Testis (tissue), 5 donors: ENCODE measurements at places on chromosomes 7 and 10.

GRCh38 chr10:24873281-24873683 lies 79.1 kb downstream of the PRTFDC1 start:
- DNase-seq, result peak; percentile 21

DNA sequence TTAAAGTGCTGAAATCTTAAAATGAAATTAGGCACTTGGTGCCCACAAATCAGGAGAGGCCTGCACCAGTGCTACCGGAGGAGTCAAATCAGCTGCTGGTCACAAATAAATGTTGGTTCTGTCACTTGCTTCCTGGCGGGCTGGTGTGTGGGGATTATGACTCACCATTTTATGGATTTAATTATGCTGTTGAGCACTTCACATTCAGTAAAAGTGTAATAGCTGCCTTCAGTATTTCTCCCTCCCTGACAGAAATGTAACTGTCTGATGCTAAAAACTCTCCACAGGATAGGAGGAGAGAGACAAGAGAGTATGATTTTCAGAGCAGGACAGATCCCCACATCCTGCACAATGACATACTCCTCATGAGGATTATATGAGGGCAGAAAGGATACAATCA lies 186.0 kb downstream of the JAZF1 start:
- no peak for DNase-seq

GRCh38 chr7:46972205-46972604 lies 609.7 kb downstream of the TNS3 start:
- no peak for DNase-seq

- DNase-seq, result no peak
Measured at GRCh38 chr7:104395162-104395561, 66.8 kb downstream of the LHFPL3 start.

DNA sequence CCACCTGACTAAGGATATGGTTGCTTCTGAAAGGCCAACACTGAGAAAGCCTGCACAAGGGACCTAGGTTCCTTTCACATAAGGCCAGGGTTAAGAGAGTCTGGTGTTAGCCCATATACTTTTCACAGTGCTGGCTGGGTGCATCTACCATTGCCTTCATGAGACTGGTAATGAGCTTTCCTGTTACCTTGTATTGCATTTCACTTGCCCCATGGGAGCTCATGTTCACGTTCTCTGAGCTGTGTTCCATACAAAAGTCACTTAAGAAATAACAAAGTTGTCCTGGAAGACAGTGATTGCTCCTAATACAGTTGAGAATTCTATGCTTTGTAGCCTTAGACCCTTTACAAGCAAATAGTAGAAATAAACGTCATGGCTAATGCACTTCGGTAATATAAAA lies 337.8 kb upstream of the TEX47 start:
- no peak for DNase-seq

DNA sequence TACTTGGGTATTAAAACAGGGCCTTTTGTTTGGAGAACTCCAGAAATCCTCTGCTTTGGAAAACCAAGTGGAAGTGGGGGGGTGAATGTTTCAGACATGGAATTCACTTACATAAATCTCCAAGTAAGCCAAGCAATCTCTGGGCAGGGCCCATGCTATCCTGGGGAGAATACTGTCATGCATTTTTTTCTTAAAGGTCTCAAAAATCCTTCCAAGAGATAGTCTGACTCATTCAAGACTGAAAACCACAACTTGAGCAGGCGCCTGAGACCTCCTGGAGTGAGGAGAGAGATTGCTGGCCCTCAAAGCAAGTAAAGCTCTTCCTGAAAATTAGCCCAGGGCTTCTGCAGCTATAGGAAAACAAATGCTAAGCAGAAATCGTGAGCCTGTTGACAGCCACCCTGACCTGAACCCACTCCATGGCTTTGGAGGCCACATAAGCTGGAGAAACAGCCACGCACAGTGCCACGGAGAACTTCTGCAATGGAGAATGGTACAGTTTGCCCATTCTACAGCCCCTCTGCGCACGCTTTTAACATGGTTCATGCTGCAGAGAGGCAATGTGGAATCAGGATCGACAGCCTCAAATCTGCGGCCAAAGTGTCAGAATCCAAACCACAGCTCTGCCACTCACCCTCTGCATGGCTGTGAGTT lies 203.1 kb upstream of the AUTS2 start:
- no peak for DNase-seq

- DNase-seq, result no peak
Measured at GRCh38 chr7:115066050-115066449, 144.2 kb downstream of the MDFIC start.

- peak; percentile 57 for DNase-seq
Measured at GRCh38 chr10:1809139-1809741, 71.9 kb upstream of the ADARB2 start.

- DNase-seq, result no peak
Measured at GRCh38 chr10:27020243-27020642, 80.1 kb downstream of the ANKRD26 start.

GRCh38 chr10:104322416-104322782 lies 15.9 kb downstream of the ITPRIP start:
- DNase-seq, result no peak

DNA sequence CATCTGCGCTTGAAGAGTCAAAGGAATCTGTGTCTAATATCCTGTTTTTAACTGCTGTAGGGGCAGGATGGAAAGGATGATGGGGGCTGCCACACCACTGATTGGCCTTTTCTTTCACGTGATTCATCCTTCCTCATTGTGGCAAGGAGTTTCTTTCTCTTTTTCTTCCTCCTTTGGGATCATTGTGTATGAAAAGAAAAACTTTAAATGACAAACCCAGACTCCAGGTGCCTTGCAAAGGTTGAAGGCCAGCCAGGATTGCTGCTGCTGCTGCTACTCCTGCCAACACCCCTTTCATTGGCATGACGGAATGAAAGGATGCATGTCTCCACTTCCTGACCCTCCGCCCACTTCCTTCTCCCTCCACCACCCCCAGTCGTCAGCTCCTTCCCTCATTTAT lies 6.5 kb upstream of the OIT3 start:
- DNase-seq, result no peak

GRCh38 chr10:104937567-104937966 lies 296.5 kb downstream of the SORCS3 start:
- DNase-seq, result no peak

GRCh38 chr10:116608686-116609594 lies 11.8 kb upstream of the PNLIPRP2 start:
- no peak for DNase-seq

DNA sequence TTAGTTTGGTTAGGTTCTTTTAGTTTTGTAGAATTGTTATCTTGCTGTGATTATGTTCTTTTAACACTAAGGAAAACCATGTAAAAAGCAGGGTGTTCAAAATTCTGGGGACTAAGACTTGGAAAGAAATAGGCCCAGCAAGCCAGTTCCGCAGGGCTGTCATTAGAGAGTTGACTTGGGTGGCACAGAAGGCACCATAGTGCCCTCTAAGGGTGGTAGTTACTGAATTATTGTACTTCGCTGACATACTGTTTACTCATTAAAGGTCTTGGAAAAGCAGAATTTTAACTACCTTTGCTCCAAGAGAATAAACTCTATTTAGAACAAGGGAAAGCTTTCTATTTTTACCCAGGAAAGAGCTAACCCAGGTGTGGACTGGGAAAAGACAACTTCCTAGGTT lies 86.5 kb downstream of the OTUD1 start:
- no peak for DNase-seq

DNA sequence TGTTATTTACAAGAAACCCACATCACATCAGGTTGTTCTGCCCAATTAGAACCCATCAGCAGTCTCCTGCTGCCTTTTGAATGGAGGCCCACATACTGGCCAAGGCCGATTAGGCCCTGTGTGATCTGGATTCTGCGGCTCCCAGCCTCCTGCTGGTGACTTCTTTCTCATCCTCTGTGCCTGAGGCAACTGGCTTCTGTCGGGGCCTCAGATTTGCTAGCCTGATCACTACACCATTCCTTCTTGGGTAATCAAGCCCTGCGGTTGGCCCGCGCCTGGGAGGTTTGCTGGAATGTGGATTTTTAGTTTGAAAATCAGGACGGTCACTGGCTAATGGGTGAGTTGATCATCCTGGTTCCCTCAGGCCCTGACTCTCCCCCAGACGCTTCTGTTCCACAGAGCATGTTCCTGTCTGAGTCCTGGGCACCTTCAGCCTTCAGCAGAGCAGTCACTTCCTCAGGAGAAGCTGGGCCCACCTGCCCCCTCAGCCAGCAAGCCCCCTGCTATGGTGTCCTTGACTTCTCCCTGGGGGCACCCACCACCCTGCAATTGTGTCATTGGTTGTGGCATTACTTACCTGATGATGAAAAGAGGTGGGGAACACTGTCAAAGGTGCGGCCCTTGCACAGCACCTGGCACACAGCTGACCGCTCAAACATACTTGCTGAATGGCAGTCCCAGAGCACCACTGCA lies 207.6 kb downstream of the PHTF2 start:
- no peak for DNase-seq
